ENCODE measurements at places on chromosomes 16 and 17.

- no peak for DNase-seq
These were observed 38.1 kb upstream of the VPS4A start for GRCh38 chr16:69273009-69273408.

DNA sequence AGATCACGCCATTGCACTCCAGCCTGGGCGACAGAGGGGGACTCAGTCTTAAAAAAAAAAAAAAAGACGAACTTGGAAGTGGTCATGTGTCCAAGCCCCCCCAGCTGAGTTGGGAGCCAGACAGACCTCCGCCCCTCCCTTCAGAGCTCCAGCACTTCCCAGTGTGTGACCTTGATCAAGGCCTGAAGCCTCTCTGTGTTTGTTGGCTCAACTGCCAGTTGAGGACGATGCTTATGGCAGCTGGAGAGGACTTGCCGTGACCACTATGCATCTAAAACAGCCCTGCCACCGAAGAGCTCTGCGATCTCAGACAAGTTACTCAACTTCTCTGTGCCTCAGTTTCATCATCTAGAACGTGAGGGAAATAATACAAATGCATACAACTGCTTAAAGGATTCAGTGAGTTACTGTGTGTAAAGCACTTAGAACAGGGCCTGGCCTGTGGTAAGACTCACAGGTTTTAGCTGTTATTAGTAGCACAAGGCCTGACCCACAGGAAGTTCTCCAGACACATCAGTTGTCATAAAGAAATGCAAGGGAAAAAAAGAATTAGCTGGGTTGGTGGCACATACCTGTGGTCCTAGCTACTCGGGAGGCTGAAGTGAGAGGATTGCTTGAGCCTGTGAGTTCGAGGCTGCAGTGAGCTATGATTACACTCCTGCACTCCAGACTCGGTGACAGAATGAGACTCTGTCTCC, 7.0 kb upstream of the IL27 start:
- no peak for DNase-seq

- peak; percentile 25 for DNase-seq
These were observed 7.1 kb downstream of the AKAP1 start for GRCh38 chr17:57092171-57092570.

DNA sequence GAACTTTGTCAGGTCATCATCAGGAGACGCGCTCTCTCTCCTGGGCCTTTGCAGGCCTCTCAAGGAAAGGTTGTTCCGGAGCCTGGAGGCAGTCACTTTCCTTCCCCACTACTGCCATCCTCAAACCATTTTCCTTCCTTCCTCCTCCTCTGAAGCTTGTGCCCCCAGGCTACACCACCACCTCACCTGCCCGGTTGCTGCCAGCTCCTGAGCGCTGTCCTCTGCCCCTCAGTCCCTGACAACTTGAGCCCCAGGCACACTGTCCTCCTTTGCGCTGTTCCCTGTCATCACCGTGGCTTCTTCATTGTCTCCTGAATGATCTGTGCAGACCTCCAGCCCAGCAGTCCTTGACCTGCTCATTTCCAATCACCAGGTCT, 18.9 kb downstream of the CDRT4 start:
- DNase-seq = no peak

- DNase-seq = no peak
These were observed 305.7 kb downstream of the RBFOX1 start for GRCh38 chr16:7638306-7638705.

- DNase-seq = no peak
These were observed 53.2 kb upstream of the TRAP1 start for GRCh38 chr16:3770530-3770929.

- peak; percentile 97 for DNase-seq
These were observed 4.7 kb downstream of the KCTD5 start for GRCh38 chr16:2686912-2687507.

All from RPMI8226 (cell line).